Fibroblast of gingiva (primary cell): ENCODE measurements at places on chromosomes 2 and 18.

- DNase-seq, result no peak
Observed at GRCh38 chr18:23094411-23095190, 40.7 kb upstream of the CABLES1 start.

- DNase-seq, result no peak
Observed at GRCh38 chr2:97646977-97647376, 1.1 kb downstream of the COX5B start.

GRCh38 chr2:199680482-199680881 is 170.5 kb downstream of the FTCDNL1 start:
- no peak for DNase-seq

- DNase-seq, result peak; percentile 71
Observed at GRCh38 chr2:238811293-238811692, 36.6 kb upstream of the TWIST2 start.

DNA sequence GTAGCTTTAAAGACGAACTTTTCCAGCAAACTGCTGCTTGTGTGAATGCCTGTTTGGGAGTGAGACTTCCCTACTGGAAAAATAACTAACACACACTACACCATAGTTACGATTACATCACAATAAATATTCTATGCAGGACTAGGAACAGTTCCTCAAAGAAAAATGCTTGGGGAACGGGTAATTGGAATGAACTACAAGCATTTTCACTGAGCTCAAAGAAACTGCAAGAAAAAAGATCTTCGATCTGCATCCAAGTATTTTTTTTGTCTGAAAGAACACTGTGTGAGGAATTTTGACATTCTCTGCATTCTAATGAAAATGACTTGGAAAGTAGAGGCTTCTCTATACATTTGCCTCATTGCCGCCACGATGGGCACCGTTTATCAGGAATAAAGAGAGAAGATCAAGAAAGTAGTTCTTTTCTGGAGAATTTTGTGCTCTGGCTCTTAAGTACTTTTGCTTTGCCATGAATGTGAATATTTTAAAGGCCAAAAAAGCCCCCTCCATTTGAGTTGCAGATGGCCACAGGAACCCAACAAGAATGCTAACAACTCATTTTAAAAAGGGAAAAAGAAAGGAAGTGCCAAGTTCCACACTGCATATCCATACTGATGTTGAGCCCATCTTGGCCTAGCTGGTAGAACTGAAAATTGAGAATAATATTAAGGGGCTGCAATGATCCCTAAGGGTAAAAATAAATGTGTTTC is 13.6 kb downstream of the LYPD1 start:
- DNase-seq, result no peak

GRCh38 chr2:73489053-73489452 is 103.4 kb downstream of the ALMS1 start:
- no peak for DNase-seq

DNA sequence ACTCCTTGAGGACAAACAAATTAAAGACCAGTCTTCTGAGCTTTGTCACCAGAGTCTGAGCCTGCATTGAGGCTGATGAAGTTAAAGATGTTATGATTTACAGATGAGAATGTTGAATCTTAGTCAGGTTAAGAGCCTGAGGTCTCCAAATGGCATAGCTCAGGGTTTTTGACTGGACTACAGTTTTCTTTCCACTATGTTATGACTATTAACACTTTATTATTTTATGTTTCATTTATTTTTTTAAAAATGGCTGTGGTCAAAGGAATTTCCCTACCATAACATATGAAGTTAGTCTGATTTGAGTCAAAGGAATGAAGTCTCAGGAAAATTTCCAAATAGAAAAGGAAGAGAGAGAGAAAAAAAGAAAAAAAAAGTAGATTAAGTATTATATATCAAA is 39.7 kb upstream of the CWC22 start:
- DNase-seq, result no peak

DNA sequence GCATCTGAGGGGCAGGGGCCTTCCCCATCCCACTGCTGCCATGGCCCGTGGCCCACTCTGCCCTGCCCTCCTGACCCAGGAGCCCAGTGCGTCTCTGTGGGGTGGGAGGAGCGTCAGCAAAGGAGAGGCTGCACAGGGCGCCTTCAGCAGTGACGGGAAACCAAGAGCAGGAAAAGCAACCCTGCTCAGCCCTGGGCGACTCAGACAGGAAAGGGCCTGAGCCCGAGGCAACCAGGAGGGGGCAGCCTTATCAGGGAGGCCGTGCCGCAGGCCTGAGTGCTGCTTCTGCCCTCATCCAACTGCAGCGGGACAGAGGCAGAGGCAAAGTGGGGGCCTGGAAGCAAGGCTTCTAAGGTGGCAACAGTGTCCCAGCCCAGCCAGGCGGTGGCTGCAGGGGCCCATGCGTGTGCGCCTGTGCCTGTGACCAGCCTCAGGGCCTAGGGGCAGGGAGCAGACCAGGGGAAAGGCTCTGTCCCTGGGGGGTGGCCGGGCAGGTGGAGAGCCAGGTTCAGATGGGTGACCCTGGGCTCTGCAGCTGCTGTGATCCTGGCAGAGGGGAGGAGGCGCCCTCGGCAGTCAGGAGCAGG is 23.3 kb upstream of the ALPI start:
- no peak for DNase-seq

DNA sequence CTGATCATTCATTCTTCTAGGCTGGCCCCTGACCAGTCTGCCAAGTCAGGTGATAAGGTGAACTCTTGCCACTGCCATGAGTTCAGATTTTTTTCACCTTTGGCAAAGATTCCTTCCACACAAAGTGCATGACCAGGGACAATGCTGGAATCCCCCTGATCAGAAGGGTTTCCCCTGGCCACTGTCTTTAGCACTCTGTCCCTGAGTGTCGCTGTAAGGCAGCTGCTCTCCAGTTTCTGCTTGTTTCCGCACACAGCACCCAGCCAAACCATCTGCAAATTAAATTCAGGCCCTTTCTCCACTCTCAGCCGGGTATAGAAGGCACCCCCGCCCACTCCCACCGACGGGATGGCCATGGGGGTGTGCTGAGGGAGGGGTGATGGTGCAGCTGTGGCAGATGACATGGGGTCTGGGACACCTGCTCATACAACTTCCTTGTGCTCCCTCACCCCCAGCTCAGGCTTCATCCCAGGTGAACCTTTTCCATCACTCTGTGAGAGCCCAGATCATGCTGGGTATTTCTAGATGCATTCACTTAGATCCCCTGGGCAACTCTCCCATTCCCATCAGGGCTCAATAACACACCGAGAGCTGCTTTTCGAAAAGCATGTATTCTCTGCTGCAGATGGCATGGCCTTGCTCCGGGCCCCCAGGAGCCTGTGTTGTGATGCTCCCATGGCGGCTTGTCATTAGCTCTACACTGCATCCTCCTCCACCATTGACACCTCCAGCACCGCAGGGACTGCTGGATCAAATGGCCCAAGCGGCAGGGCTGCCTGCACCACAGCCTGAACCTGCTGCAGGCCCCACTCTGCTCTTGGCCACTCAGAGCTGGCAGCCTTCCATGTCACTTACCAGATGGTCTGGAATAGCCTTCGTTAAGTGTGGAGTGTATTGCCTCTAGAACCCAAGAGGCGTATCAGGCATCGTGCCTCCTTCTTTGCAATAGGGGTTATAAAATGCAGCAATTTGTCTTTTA is 52.3 kb upstream of the ROCK2 start:
- no peak for DNase-seq

DNA sequence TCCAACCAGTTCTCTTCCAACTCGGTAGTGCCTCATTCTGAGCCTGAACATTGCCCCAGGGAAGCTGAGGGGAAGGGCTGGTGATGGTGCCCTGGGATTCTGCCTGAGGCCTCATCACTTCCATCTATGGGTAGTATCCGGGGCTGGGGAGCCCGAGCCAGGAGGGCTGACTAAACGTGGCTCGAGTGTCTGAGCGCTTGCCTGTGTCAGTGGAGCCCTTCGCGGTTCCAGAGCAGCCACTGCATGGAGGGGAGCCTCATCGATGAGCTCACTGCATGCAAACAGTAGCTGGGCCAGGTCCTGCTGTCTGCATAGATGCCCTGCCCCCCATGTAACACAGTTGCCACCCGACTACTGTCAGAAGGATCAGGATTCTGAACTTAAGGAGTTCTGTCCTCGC is 129.3 kb downstream of the GLI2 start:
- DNase-seq, result no peak

DNA sequence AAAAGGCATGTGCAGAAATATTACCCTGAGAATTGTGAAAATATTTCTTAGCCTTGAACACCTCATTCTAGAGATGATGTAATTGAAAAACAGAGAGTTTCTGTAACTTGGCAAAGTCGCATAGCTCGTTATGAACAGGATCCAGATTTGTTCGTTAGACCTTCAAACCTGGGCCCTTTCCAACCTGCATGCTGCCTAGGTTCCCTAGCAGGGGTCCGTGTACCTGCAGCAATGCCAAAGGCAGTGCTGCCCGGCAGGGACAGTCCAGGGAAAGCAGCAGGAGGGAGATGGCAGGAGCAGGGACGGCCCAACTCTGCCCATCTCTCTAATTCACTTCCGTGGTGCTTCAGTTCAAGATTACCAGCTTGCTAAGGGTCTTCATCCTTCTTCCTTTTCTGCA is 12.0 kb downstream of the PIEZO2 start:
- no peak for DNase-seq

GRCh38 chr2:48914477-48915089 is 159.1 kb upstream of the LHCGR start:
- no peak for DNase-seq

GRCh38 chr2:227942021-227942420 is 70.6 kb downstream of the DAW1 start:
- no peak for DNase-seq

DNA sequence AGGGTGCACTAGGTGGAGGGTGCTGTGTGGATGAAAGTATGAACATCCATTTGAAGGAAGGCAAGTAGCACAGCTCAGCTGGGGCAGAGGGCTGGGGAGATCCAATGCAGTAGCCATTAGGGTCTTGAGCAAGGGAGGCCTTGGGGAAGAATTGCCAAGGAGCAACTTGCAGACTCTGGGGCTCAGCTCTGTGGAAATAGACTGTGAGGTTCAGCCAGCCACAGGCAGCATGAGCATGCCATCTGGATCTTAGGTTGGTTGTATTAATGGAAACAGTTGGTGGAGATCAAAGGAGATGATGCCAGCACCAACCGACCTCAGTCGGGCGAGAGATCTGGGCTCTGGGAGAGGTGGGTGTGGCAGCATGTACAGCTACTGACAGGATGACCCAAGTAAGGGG is 5.6 kb downstream of the ZAP70 start:
- DNase-seq, result no peak

DNA sequence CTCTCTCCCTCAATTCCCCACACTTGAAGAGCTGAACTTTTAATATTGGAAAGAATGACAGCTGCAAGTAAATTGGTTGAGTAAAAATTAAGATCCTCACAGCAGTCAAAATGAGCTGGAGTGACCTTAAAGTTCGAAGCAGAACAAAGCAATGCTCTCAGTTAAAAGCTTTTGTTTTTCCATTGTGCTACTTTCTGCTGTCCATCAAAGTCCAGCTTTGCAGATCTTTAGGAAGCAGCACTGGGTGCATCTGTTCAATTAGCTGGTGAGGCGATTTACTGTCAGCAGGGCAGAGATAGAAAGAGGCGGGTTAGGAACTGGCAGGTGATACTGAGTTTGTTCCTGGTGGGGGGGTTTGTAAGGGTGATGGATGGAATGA is 834.8 kb downstream of the CPS1 start:
- DNase-seq, result no peak

GRCh38 chr2:10054976-10055375 is 11.6 kb downstream of the KLF11 start:
- no peak for DNase-seq

- no peak for DNase-seq
Observed at GRCh38 chr2:207975921-207976320, 49.4 kb downstream of the PLEKHM3 start.

DNA sequence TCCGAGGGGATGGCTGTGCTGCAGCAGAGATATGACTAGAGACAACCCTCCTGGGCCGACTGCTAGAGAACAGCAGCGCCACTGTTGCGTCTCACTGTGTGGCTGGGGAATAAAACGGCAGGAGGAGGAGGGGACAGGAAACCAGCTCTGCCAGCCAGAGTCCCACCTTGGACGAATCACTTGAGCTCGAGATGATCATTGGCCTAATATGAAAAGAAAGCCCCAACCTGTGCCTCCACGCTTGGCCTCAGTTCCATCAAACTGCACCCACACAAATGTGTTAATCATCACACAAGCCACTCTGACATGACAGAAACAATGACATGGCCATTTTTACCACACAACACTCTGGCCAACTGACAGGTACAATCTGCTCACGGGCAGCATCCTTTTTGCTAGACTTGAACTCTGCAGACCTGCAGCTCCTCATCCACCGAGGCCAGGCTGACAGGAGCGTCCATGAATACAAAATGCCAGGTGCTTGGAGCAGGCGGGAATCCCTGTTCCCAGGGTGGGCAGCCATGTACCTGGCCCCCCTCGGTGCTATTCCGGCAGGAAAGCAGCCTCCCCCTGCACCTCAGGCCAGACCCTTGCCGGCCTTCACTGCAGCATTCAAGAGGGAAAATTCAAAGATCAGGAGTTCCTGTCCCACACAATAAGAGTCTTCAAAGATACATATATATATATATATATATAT is 52.3 kb downstream of the PARD6G start:
- DNase-seq, result no peak

- DNase-seq, result no peak
Observed at GRCh38 chr2:33058716-33059470, 112.1 kb downstream of the LTBP1 start.
